Adrenal gland (tissue), 19 donors: ENCODE measurements at places on chromosomes 3 and 15. TPM values are rescaled to one million over a fixed set of nuclear protein-coding genes. Genes with fewer than 3 reads are reported as not detected.
A peak's percentile ranks its signal among the peaks of the same experiment; 100 is the strongest.

- peaks cover 14% of the 10 kb centered on the region for H3K4me1 ChIP-seq
- no peaks in the 10 kb centered on the region for H3K27me3 ChIP-seq
- no peak overlapping the region for H3K27ac ChIP-seq
- DNase-seq, result no peak
These were observed 42.0 kb downstream of the THBS1 start for GRCh38 chr15:39622660-39623516.

DNA sequence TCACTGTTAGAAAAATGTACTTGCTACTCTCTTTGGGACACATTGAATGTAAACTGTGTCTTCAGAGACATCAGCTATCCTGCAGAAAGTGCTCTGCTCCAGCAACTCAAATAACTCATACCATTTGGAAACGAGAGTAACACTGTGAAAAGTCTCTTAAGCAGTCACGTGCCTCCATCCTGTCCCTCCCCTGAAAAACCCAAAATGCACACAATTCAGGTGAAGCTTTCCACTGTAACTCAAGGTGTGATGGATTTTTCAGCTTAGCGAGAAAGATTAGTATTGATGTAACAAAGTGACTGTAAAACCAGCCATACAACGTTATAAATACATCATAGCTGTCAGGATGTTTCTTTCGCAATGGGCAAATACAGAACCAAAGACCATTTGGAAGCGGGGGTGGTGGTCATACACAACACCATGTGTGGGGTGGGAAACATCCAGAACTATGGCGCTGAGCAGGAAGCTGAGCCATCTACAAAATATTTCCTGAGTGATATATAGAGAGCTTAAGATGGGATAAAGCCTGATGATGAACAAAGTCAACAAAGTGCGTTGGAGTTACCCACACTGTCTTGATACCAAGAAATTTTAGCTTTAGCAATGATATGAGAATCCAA is 332.3 kb downstream of the FOXP1 start:
- no peaks in the 10 kb centered on the region for H3K36me3 ChIP-seq
- peaks cover 7% of the 10 kb centered on the region for H3K4me1 ChIP-seq
- H3K4me3 ChIP-seq, result no peak overlapping the region
- H3K27ac ChIP-seq, result no peak overlapping the region
- H3K27me3 ChIP-seq, result no peaks in the 10 kb centered on the region

DNA sequence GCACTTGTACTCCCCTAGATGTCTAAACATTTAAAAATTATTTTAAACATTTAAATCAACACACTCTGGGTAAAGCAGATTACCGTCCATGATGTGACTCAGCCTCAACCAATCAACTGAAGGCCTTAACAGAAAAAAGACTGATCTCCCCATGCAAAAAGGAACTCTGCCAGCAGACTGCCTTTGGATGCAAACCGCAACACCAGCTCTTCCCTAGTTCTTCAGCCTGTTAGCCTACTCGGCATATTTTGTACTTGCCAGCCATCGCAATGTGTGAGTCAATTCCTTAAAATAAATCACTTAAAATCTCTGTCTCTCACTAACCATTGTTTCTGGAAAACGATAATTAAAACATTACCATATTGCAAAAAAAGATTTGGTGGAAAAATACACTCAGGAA is 375.9 kb downstream of the RSL24D1 start:
- H3K27ac ChIP-seq, result no peak overlapping the region
- no peaks in the 10 kb centered on the region for H3K36me3 ChIP-seq
- no peak overlapping the region for H3K4me3 ChIP-seq

DNA sequence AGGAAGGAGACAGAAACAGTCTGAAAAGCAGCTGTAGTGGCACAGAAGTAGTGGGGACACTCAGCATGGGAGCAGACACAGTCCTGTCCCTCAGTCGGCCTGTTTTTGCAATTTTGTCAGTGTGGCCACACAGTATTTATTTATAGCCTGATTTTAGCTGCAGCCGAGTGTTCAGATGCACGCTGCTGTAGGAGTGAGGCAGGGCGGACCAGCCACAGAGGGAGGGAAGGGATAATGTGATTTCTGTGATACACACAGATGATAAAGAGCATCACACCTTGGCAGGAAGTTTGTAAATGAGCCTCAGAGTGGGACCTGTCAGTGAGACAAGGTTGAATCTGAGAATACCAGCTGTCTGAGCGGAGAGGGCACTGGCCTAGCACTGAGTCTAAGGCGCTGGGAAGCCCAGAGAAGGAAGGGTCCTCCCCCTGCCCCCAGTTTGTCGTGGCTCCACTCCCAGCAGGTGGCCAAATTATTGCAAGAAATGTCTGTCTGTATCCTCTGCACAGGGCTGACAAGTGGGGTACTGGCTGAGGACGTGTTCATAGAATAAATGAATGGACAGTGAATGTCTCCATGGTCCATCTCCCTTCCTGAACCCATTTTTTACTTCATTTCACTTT is 3.8 kb downstream of the PSTPIP1 start:
- H3K27me3 ChIP-seq, result no peaks in the 10 kb centered on the region
- H3K4me1 ChIP-seq, result no peaks in the 10 kb centered on the region
- no peak overlapping the region for H3K4me3 ChIP-seq
- H3K27ac ChIP-seq, result no peak overlapping the region
- DNase-seq, result no peak

- peaks cover 7% of the 10 kb centered on the region for H3K27me3 ChIP-seq
- H3K36me3 ChIP-seq, result no peaks in the 10 kb centered on the region
- no peak overlapping the region for H3K27ac ChIP-seq
- H3K4me3 ChIP-seq, result no peak overlapping the region
- H3K4me1 ChIP-seq, result no peaks in the 10 kb centered on the region
These were observed 14.3 kb upstream of the DHX36 start for GRCh38 chr3:154338570-154338969.

- no peaks in the 10 kb centered on the region for H3K36me3 ChIP-seq
- no peaks in the 10 kb centered on the region for H3K27me3 ChIP-seq
- no peak overlapping the region for H3K27ac ChIP-seq
- H3K4me3 ChIP-seq, result no peak overlapping the region
- no peak for DNase-seq
These were observed 90.8 kb downstream of the NEO1 start for GRCh38 chr15:73142802-73143762.

- DNase-seq, result no peak
- no peaks in the 10 kb centered on the region for H3K4me1 ChIP-seq
- no peak overlapping the region for H3K27ac ChIP-seq
- H3K36me3 ChIP-seq, result no peaks in the 10 kb centered on the region
- no peak overlapping the region for H3K4me3 ChIP-seq
These were observed 178.8 kb downstream of the NSMCE3 start for GRCh38 chr15:29090617-29091466.

GRCh38 chr3:59867185-59868002 is 817.6 kb upstream of the CFAP20DC start:
- no peak overlapping the region for H3K27ac ChIP-seq
- no peaks in the 10 kb centered on the region for H3K36me3 ChIP-seq
- H3K4me1 ChIP-seq, result no peaks in the 10 kb centered on the region
- DNase-seq, result no peak

DNA sequence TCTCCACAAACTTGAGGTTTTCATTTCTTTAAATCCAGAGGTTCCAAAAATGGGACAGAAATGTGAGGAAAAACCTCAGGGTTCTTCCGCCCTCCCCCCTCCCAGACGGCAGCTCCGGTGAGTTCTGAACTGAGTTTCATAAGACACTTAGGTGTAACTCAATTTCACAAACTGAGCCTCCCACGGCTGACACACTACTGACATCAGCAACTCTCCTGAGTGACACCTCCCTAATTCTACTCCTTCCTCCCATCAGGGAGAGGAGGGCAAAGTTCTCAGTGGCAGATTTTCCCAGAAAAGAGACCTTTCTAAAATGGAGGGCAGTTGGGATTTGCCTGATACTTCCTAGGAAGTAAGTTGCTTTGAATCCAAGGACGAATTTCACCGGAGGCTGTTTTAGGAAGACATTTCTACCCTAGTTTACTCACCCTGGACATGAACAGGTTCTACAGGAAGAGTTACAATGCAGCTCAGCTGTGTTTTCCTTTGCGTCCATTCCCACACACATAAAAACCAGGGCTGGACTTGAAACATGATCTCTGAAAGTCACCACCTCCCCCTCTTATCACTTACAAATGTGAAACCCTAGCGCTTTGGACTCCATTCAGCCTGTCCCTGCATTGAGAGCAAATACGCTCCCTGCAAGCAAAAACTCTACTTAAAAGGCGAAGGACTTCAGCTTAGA is 78.1 kb upstream of the LMOD3 start:
- H3K27ac ChIP-seq, result peak overlapping the region; percentile 71
- peak; percentile 41 for DNase-seq
- no peaks in the 10 kb centered on the region for H3K4me1 ChIP-seq
- H3K36me3 ChIP-seq, result no peaks in the 10 kb centered on the region
- H3K27me3 ChIP-seq, result no peaks in the 10 kb centered on the region
- H3K4me3 ChIP-seq, result peak overlapping the region; percentile 32

- no peaks in the 10 kb centered on the region for H3K4me1 ChIP-seq
- no peak overlapping the region for H3K27ac ChIP-seq
- no peaks in the 10 kb centered on the region for H3K27me3 ChIP-seq
- no peak overlapping the region for H3K4me3 ChIP-seq
- no peaks in the 10 kb centered on the region for H3K36me3 ChIP-seq
These were observed 4.5 kb upstream of the MNS1 start for GRCh38 chr15:56469483-56469882.

Gene INKA1
- polyA plus RNA-seq, result 6.3 TPM

DNA sequence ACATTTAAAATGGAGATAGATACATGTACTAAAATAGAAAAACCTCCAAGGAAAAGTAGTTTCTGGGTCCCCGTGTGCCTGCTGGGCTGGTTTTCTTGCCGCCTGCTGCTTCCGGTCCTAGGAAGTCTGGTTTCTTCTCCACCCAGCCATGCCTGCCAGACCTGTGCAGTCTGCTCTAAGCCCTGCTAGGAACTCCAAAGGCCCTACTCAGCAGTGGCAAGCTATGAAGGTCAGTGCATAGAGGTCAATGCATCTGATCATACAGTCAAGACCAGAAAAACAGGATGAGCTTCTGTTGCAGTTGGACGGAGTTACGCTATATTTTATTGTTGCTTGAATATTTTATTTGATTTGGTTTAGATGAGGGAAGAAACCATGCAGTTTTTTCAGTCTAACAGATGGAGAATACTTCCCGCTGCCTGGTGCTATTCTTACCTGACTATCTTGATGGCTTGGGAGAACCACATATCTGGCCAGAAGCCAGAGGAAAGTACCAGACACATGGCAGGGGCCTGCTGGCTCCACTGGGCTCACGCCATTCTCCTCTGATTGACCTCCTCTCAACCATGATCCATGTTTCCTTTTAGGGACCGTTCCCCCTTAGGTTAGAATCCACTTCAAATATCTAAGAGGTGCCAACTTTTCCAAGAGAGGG is 226.8 kb upstream of the ST8SIA2 start:
- no peaks in the 10 kb centered on the region for H3K36me3 ChIP-seq
- DNase-seq, result no peak
- H3K4me1 ChIP-seq, result no peaks in the 10 kb centered on the region
- H3K4me3 ChIP-seq, result no peak overlapping the region

Gene MYO5C
- polyA plus RNA-seq, result 2.1 TPM

DNA sequence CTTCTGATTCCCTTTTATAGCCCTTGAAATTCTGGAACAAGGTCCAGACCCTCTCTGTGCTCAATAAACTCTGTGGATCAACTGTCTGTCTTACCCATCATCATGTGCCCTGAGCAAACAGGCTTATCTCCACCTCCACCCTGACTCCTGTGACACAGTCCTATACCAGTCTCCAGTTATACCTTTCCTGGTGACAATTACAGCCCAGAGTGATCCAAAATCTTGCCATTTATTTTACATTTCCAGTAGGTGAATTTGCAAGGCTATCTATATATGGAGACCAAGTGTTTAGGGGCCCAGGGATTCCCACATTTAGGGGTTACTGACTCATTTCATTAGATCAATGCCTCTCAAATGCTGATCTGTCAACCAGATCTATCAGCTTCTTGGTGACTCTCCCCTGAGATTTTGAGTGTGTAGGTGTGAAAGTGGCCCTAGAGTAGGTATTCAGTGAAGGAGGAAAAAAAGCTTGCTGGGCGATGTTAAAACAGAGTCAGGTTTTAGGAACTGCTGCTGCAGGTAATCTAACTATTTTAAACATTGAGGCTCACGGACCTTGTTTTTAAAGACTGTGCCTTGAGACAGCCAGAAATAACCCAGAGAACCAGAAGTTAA is 229.6 kb upstream of the WNT5A start:
- H3K4me3 ChIP-seq, result no peak overlapping the region
- H3K27ac ChIP-seq, result no peak overlapping the region
- no peaks in the 10 kb centered on the region for H3K36me3 ChIP-seq
- H3K27me3 ChIP-seq, result no peaks in the 10 kb centered on the region
- no peak for DNase-seq
- no peaks in the 10 kb centered on the region for H3K4me1 ChIP-seq

DNA sequence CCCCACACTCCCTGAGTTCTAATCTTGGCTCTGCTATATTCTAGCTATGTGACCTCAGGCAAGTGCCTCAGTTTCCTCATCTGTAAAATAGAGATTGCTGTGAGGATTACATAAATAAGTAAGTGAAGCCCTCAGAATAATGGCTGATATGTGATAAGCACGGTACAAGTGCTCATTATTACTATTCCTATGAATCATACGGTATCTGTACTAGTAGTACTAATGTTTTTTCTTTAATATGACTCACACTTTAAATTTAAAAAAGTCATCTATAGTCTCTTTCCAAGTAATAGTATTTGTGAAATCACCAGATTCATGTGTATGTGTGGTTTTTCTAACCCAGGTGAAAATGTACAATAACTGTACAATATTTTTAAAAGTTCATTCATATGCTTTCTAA is 58.7 kb downstream of the CLDN11 start:
- no peaks in the 10 kb centered on the region for H3K27me3 ChIP-seq
- no peak overlapping the region for H3K27ac ChIP-seq
- H3K36me3 ChIP-seq, result no peaks in the 10 kb centered on the region
- H3K4me1 ChIP-seq, result no peaks in the 10 kb centered on the region

GRCh38 chr3:38834717-38835116 is 18.7 kb upstream of the SCN10A start:
- H3K4me1 ChIP-seq, result no peaks in the 10 kb centered on the region
- H3K27me3 ChIP-seq, result no peaks in the 10 kb centered on the region
- DNase-seq, result no peak
- no peak overlapping the region for H3K27ac ChIP-seq
- no peak overlapping the region for H3K4me3 ChIP-seq

Gene STRIT1
- polyA plus RNA-seq, result 0.30 TPM

Gene SLC12A8
- 1.9 TPM for polyA plus RNA-seq

DNA sequence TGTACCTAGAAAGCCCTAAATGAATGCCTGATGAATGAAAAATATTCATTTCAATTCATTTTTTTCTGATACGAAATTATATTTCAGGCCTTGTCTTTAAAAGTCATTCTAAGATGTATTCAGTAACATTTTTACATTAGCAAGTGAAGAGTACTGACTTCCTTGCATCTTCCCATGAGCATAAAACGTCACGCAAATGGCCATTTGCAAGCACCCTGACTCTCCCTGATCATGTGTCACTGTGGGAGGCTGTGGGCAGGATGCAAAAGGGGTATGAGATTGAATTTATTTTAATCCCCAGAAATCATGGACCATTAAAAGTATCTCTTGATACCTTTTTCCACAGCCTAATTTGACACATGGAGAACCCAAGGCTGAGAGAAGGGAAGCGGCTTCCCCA is 105.0 kb downstream of the BDH1 start:
- no peaks in the 10 kb centered on the region for H3K27me3 ChIP-seq
- DNase-seq, result no peak
- no peak overlapping the region for H3K4me3 ChIP-seq
- H3K27ac ChIP-seq, result no peak overlapping the region
- no peaks in the 10 kb centered on the region for H3K36me3 ChIP-seq

- no peak overlapping the region for H3K4me3 ChIP-seq
- H3K36me3 ChIP-seq, result no peaks in the 10 kb centered on the region
- DNase-seq, result no peak
- no peak overlapping the region for H3K27ac ChIP-seq
These were observed 102.4 kb upstream of the UBE3A start for GRCh38 chr15:25541228-25541627.

Gene NDN
- 49.4 TPM for polyA plus RNA-seq

Gene ALS2CL
- polyA plus RNA-seq, result 36.8 TPM

Gene GADL1
- polyA plus RNA-seq, result not detected

Gene CPN2
- polyA plus RNA-seq, result 0.32 TPM
